ENCODE measurements at places on chromosomes 13 and 19.

DNA sequence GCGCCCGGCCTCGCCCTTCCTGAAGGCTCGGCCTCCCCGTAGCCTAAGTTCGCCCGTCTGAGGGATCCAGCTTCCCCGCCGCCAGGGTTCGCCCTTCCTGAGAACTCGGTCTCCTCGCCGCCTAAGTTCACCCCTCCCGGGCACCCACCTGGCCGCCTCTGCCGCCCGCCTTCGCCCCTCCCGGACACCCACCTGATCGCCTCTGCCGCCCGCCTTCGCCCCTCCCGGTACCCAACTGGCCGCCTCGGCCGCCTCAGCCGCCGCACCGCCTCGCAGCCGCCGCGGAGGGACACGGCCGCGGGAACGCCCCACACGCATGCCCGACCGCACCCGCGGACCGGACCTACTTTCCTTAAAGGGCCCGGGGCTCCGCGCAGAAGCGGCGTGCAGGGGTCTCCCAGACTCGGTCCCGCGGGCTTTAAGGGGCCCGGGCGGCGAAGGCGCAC is at the start of gene MOB3A:
Gene MOB3A (minus strand): TSS at position 293 of the 446 bp plus-strand sequence. CDS start 17,766 bp downstream, outside the sequence.
- no peak for DNase-seq

GRCh38 chr19:31596751-31597150 is 247.5 kb upstream of the TSHZ3 start:
- DNase-seq, result no peak

DNA sequence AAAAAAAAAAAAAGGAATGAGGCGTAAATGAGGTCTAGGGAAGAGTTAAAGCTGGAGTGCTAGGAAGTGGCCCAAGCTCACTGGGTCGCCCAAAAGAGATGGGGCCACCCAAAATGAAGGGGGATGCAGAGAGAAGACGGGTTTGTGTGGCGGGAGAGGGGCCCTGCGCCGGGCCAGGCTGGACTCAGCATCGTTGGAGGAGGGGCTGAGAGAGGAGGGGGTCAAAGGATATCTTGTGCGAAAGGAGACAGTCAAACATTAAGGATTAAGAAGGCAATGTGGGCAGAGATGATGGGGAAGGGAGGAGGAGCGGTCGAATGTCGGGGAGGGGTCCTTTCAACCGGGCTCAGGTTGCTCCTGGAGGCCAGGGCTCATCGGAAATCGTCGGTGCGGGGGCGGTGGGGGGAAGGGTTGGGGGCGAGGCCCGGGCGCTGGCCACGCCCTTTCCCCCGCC is 825 bp upstream of the CARM1 start:
- DNase-seq, result no peak

DNA sequence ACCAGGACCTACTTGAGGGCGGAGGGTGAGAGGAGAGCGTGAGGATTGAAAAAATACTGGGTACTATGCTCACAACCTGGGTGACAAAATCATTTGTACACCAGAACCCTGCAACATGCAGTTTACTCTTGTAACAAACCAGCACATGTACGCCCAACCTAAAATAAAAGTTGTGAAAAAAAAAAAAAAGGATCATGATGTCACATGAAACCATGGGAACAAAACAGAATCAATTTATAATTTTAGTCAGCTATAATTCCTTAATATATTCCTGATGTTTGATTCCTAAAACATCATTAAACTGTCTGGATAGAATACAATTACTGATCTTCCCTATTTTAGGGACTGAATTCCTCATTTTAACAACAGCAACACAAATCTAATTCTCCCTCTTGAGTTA is 160.6 kb upstream of the SPRY2 start:
- DNase-seq, result no peak

DNA sequence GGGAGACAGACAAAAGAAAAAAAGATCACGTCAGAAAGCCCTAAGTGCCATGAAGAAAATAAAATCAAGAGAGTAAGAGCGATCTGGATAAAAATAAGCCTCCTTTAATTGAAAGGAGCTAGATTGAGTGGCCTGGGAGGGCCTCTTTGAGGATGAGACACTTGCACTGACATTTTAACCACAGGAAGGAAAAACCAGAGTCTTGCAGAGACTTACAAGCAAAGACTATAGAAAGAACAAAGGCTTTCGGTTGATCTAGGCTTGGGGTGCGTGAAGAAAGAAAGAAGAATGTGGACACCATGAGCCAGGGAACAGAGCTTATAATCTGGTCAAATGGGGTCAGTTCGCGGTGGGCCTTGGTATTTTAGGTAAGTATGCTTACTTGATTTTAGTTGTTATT is 342.7 kb downstream of the COG6 start:
- DNase-seq, result no peak

DNA sequence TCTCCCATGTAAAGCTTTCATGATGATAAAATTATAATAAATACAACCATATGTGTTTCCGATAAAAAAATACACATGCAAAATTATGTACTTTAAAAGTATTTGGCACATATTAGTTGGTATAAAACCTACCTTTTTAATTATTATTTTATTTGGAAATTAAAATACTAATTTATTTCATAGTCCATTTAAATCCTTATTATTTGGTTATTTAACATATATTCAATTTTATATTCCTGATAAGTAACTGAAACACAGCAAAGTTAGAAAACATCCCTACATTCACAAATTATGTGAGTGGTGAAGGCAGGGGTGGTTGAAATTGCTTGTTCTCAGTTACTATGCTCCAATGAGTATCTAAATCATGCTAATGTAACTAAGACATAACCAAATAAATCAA is 920.5 kb downstream of the SLITRK1 start:
- no peak for DNase-seq

DNA sequence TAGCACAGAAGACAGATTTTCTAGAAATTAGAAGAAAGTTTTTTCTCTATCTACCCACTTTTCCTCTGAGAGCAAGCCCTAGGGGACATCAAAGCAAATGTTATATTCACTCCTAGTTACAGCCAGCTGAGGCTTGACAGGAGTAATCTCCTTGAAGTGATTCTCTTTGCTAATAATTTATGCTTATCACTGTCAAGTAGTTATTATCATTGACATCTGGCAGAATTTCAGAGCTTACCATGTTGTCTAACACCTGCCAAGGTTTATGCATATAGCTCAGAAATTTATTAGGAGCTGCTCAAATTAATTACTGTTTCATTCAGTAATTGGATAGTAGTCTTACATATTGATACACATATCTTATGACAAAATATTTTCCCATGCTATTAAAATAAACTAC is 465.9 kb upstream of the ATXN8OS start:
- no peak for DNase-seq

GRCh38 chr13:73924607-73925006 is 209.6 kb downstream of the KLF12 start:
- DNase-seq, result no peak

DNA sequence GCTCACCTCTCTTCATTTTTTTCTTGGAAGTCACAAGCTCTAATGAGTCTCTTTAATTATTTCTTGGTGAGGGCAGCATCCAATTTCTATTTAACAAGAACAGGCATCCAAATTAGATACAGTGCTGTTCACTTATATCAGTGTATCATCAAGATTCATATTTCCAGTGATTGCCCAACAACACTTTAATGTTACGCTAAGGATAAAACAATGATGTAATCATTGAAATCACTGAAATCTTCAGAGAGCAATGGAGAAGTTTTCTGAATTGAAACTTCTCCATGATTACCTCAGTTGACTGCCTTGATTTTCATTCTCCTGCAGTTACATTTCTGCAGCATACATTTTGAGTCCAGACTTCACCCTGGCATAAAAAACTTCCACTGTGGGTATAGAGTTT is 17.1 kb upstream of the LRCH1 start:
- no peak for DNase-seq

DNA sequence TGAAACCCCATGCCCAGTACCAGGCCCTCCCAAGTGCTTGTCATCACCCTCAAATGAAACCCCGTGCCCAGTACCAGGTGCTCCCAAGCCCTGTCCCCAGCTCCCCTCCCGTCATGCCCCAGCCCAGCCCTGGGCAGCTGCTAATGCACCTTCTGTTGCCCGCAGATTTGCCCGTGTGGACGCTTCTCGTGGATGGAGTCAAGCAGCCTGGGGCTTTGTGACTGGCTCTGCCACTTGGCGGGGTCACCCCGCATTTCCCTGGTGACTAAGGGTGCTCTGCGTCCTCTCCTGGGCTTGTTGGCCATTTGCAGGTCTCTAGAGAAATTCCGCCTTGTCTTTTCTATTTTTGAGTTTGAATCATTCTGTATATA is 82.7 kb downstream of the ATP11A start:
- no peak for DNase-seq

DNA sequence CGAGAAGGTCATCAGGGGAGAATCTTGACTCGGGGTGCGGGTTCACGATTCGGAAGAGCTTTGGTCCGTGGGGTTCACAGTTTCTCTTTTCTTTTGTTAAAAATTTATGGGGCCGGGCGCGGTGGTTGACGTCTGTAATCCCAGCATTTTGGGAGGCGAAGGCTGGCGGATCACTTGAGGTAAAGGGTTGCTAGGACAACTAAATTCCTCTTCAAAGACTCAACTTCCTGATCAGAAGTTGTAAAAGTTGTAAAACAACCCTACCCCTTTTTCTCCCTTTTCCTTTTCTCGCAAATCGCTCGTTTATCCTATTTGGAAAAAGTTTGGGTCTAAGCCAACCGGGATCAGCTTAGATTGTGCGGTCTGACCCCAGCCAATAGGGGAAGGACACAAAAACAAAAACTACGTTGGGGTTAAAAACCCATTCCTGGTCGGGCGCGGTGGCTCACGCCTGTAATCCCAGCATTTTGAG is 673 bp downstream of the ZNF486 start:
- no peak for DNase-seq

DNA sequence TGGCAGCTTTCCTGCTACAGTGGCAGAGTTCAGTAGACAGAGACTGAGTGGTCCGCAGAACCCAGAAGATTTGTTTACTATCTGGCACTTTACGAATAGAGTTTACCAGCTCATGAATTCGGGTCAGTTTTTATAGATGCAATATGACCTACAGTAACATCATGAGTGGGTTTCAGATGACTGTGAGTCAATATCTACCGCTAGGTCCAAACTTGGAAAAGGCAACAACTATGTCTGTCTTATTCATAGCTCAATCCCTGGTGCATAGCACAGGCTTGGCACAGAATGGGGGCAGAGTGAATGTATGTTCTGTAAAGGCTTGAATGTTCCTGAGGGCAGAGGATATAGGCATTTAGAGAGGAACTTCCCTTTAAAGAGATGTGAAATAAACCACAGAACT is 65.2 kb downstream of the RAP2A start:
- no peak for DNase-seq

GRCh38 chr13:39490136-39490535 is 112.9 kb downstream of the LHFPL6 start:
- no peak for DNase-seq

DNA sequence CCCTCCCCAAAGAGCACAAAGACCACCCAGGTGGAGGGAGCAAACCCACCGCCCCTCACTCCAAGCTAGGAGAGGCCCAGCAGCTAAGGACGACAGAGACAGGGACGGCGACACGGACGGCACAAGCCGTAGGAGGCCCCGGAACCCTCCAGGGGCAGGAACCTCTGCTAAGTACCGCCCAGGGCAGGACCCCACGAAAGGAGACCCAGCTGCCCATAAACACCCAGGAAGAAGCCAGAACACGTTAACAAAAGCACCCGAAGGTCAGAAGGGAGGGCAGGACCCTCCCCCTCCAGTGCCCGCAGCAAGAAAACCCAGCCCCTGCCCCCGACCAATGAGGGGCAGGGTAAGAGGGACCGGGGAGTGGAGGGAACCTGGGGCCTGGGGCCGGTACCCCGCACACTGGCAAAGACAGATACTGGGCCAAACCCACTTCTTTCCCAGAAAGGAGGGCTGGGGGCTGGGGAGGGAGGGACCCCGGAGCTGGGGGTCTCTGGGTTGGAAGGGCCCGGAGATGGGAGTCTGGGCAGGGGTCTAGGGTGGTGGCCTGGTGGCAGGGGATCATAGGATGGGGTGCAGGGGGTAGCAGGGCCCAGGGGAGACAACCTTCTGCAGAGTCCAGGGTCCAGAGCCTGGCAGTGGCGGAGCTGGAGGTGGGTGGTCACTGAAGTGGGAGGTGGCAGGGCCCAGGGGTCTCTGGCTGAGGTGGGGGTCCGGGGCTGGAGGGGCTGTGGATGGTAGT is 2.4 kb downstream of the BTBD2 start:
- no peak for DNase-seq

GRCh38 chr19:38492181-38492813 is 58.8 kb downstream of the RYR1 start:
- DNase-seq, result no peak

DNA sequence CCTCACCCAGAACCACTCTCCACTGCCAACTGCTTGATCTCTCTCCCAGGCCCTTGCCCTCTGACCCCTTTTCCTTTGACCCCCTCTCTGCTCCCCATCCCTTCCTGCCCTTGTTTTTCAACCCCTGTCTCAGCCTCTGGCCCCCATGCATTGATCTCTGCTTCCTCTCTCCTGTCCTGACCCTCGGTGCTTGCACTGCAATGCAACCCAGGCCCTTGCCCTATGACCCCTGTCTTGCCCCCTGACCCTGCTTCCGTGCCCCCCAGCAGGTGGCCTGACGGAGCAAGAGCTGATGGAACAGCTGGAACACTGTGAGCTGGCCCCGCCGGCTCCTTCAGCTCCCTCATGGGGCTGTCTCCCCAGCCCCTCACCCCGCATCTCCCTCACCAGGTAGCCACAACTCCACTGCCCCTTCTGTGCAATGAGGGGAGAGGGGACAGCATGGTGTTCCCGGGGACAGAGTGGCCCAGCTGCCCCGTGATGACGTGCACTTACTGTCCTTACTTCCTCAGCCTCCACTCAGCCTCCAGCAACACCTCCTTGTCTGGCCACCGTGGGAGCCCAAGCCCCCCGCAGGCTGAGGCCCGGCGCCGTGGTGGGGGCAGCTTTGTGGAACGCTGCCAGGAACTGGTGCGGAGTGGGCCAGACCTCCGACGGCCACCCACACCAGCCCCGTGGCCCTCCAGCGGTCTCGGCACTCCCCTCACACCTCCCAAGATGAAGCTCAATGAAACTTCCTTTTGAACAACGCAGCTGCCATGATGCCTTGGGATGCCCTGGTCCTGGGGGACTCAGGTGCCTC is 10.5 kb upstream of the LTBP4 start:
- DNase-seq, result no peak

GRCh38 chr19:4439243-4439642 is 18.4 kb downstream of the UBXN6 start:
- no peak for DNase-seq

DNA sequence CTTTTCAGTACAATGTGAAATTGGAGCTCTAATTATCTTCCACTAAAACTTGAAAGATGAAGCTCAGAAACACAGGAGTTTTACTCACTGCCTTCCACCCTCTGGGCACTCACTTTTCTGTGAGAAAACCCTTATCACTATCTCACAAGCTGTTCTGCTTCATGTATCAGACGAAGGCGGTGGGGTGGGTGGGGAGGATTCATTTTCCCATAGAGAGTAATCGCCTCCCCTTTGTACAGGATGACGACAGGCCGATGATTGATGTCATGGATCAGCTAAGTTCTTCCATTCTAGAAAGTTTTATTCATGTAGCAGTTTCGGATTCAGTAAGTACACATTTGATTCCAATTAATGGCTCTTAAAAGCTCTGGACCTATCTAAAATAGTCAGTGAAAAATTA is 139.9 kb downstream of the ZAR1L start:
- no peak for DNase-seq

- no peak for DNase-seq
These were observed 141.0 kb downstream of the RAP2A start for GRCh38 chr13:97574926-97575325.
